ENCODE measurements at places on chromosomes 1 and 21. TPM values are rescaled to one million over a fixed set of nuclear protein-coding genes. Genes with fewer than 3 reads are reported as not detected.

Gene OR2L3
- total RNA-seq: not detected

Gene CASQ1
- total RNA-seq: not detected

Gene MEGF6
- 16.2 TPM for total RNA-seq

Gene SPRR2A
- total RNA-seq: not detected

Gene DENND4B
- total RNA-seq: 37.3 TPM

Gene FAM151A
- total RNA-seq: not detected

Gene FCRL5
- total RNA-seq: 6.6 TPM

Gene SLC6A17
- 0.63 TPM for total RNA-seq

Gene GJC2
- 0.84 TPM for total RNA-seq

Gene MYOM3
- not detected for total RNA-seq

Gene DCDC2B
- not detected for total RNA-seq

Gene C1QB
- 2.1 TPM for total RNA-seq

Gene TFF3
- not detected for total RNA-seq

Gene AKR7A3
- total RNA-seq: 0.73 TPM

Gene PDE4B
- 518 TPM for total RNA-seq

Gene LCE1D
- not detected for total RNA-seq

Gene SEMA6C
- 0.52 TPM for total RNA-seq

Gene TEDDM1
- total RNA-seq: not detected

Gene MANEAL
- 0.42 TPM for total RNA-seq

Gene CRNN
- not detected for total RNA-seq

Gene CELA3B
- not detected for total RNA-seq

Gene KLHDC8A
- 0.21 TPM for total RNA-seq

Gene AK4
- 2.9 TPM for total RNA-seq

Gene INAVA
- total RNA-seq: under 0.01 TPM

Gene KRTAP13-2
- not detected for total RNA-seq

Gene NPPB
- not detected for total RNA-seq

Gene FCGR2B
- 30.7 TPM for total RNA-seq

Gene S100A5
- not detected for total RNA-seq

Gene CLCA1
- not detected for total RNA-seq
